ENCODE measurements at places on chromosomes 3 and 15.
A peak's percentile ranks its signal among the peaks of the same experiment; 100 is the strongest.

- no peak for DNase-seq
Measured at GRCh38 chr3:195462308-195462610, 19.4 kb upstream of the ACAP2 start.

DNA sequence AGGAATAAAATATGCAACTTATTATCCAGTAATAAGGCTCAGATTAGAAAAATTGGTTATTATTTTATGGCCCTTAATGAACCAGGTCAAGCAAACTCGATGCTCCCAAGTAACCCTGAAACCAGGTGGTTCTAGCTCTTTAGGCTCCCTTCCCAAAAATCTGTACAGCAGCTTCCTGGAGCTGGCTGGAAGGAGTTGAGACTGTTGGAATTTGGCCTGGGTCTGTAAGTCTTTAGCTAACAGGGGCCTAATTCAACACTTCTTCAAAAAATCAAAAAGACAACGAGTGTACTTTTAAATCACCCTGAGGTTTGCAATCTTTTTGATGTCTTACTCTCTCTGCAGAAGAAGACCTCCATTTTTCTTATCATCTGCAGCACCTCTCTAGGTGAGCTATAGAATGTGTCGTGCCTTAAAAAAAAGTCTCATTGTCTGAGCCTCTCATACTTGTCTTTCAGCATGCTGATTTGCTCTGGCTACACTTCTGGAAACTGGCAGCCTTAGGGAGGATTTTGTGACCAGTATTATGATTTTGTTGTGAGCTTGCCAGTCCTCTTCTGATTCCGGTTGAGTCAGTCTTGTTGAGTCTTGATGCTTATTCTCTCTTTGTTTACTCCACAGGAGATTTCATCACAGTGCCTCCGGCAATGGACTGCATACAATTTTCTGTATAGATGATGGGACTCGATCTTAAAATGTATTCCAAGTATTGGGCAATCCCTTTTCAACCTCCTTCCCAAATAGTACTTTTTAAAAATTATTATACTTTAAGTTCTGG lies 235.0 kb upstream of the KBTBD8 start:
- peak; percentile 90 for DNase-seq

DNA sequence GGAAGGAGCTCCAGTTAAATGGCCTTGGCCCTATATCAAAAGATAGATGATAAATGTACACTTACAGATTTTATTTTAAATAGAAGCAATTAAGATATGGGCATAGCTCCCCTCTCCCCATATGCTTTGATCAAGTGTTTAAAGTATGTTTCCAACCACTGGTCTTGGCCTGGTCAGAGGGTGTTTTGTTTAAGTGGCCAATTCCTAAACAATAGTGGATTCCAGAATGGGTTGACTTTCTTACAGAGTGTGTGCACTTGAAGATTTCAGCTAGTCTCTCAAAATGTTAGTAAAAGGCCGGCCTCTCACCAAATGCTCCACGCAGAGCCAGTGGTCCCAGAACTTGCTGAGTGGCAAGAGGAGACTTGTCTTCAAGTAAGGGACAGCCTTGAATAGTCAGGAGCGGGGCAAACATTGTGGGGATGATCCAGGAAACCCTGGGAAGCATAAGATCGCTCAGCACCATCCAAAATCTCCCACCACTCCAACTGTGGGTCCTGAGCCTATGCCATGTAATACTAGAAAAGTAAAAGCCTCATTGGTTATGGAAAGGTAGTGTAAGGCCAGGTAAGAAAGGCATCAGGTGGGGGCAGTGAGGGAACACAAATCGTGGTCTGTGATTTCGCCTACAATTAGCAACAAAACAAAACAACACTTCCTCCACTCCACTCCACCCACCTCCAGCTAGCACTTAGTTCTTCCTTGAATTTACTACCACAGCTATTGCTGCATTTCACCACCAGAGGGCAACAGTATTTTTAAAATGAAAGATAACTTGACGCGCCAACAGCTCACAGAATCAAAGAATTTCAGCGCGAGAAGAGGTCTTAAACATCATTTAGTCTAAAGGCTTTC lies 4.8 kb downstream of the RARRES1 start:
- peak; percentile 65 for DNase-seq

DNA sequence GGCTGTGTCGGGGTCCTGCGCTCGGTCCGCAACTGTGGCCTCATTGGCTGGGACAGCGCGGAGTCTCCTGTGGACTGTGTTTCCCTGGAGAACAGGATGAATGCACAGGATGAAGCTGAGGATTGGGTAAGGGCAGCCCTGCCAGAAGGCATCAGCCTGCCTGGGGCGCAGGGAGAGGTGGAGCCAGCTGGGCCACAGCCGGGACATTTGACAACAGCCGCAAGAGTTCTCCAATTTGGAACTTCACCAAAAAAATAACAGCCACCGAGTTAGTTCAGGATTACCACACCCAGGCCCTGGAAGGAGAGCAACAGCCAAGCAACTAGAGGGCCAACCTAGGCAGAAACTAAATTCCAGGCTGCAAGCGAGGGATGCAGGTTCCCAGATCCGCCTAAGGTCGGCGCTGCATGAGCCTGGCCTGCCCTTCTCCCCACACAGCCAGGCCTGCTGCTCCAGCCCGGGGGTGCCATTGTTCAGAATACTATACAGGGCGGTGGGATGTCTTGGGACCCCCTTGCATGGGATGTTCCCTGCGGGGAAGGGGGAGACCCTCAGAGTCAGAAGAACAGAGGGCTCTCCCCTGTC lies 229.3 kb downstream of the OCA2 start:
- no peak for DNase-seq

DNA sequence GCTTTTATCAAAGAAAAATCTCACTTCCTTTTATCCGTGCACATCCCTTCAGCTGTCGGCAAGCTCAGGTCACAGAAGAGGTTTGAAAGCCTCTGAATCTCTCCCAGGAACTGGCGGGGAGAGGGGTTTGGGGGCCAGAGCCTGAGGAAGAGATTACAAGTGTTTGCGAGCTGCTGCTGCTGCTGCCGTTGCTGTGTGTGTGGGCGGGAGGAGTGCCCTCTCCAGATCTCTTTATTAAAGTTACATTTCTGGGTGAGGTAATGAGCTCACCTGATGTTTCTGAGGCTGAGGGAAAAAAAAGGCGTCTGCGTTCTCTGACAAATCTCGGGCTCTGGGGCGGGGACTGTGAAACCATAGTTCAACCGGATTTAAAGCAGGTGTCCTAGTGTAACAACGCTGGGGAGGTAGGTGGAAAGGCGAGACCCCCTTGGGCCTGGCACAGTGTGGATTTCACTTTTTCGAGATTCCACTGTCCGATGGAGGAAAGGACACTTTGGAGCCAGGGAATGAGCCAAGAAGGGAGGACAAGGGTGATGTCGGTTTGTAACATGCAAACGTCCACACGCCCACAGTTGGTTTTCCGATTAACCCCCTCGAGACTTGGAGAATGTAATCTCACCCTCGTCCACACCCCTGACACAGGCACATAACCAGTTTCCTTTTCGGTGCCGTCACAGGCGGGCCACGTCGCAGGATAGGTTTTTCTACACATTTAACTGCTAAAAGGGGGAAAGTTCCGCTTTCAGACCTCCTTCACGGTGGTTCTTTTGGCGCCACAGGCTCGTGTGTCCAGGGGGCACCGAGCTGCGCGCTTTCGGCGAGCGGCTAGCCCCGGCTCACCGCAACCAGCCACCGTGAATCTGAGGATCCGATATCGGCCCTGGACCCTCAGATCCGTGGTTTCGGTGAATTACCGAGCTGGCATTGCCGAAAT lies 2.1 kb downstream of the ALCAM start:
- DNase-seq: no peak

- no peak for DNase-seq
Measured at GRCh38 chr3:194023501-194024280, 112.3 kb upstream of the HES1 start.

- DNase-seq: no peak
Measured at GRCh38 chr15:96497951-96498350, 167.5 kb downstream of the NR2F2 start.

GRCh38 chr3:179603321-179603720 lies 1.1 kb downstream of the MRPL47 start:
- DNase-seq: no peak

- DNase-seq: no peak
Measured at GRCh38 chr3:178244733-178245709, 291.2 kb upstream of the KCNMB2 start.

- no peak for DNase-seq
Measured at GRCh38 chr15:76342382-76343201, 6.0 kb downstream of the ISL2 start.

DNA sequence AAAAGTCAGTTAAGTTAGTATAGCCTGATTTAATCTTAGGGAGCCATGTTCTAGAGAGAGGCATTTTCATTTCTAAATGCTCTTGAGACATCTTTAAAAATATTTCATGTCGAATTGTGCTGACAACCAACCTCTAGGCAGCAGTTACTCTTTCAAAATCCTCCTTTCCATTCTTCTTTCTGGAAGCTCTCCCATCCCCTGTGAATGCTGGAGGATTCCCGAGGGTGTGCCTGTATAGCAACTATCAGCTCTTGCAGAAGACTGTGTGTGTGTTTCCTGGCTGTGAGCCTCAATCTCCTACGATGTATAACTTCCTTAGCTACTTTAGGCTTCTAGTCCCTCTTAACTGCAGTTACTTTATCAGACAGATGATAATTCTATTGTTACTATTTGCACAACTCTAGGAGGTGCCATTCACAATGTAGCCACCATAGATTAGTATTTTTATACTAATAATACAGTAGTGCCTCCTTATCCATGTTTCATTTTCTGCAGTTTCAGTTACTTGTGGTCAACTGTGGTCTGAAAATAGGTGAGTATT lies 250.3 kb downstream of the EDEM1 start:
- no peak for DNase-seq

GRCh38 chr15:92068121-92068520 lies 214.6 kb downstream of the SLCO3A1 start:
- DNase-seq: no peak

GRCh38 chr3:184259878-184260723 lies 1.3 kb downstream of the CAMK2N2 start:
- no peak for DNase-seq

GRCh38 chr15:85171736-85172135 lies 190.1 kb downstream of the PDE8A start:
- DNase-seq: no peak

DNA sequence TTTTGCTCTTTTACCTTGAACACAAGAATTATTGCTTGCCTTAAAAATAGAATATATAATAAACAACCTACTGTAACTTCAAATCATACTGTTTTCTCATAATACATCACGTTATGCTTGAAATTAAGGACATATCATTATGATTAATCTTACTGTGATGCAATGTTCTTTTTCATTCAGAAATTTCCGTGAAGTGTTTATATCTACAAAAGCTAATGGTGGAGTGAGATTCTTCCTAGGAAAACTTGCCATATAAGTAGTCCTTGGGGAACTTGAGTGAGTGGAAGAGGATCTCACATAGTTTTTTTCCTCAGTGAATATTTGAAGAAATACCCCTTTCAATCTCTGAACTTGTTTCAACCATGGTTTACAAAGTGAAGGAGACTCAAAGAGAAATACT lies 498.7 kb upstream of the CBLB start:
- no peak for DNase-seq

DNA sequence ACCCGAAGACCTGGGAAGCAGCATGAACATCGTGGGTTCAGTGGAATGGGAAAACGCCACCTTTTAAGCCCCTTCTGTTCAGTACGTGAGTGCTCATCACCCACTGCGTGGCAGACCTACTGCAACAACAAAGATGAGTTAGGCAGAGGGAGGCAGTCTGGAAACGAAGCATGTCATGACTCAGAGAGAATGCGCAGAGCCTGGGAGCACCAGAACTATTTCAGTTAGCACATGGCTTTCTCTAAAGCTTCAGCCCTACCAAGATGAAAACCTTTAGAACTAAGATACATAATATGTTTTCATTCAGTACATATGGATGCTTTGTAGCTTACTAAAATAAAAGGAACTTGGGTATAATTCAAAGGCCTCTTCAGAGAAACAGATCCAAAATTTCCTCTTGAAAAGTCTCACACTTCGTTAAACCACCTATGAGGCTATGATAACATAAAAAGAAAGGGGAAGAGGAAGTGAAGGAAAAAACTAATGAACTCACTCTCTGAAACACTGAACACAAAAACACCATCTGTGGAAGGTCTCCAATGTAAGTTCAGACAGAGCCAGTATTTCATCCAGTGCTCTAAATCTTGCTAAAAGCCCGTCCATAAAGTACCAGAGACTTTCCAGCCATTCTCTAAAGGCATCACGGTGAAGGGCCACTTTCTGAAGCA lies 140.1 kb downstream of the OCA2 start:
- DNase-seq: no peak
